NCI-H510A (cell line): ENCODE measurements at places on chromosomes 5 and 9.

- no peak for DNase-seq
Measured at GRCh38 chr9:81590688-81591087, 98.7 kb downstream of the TLE1 start.

- DNase-seq, result no peak
Measured at GRCh38 chr9:84793251-84793650, 123.7 kb downstream of the NTRK2 start.

GRCh38 chr5:172052450-172053236 is 46.2 kb upstream of the FBXW11 start:
- DNase-seq, result no peak

GRCh38 chr9:81381694-81382093 is 307.7 kb downstream of the TLE1 start:
- DNase-seq, result no peak

GRCh38 chr5:1438871-1439270 is 6.4 kb downstream of the SLC6A3 start:
- no peak for DNase-seq

GRCh38 chr9:100125236-100125635 is 26.2 kb downstream of the INVS start:
- DNase-seq, result no peak

- no peak for DNase-seq
Measured at GRCh38 chr9:108057421-108058134, 568.0 kb upstream of the KLF4 start.

- no peak for DNase-seq
Measured at GRCh38 chr9:130977811-130978221, 31.2 kb upstream of the LAMC3 start.

- no peak for DNase-seq
Measured at GRCh38 chr5:123454259-123454911, 31.2 kb upstream of the CEP120 start.
